Myometrial cell (primary cell): ENCODE measurements at places on chromosomes 5 and 9. TPM values are rescaled to one million over a fixed set of nuclear protein-coding genes. Genes with fewer than 3 reads are reported as not detected.

The JAK2 gene
- 3.7 and 6.2 TPM in 2 replicates for total RNA-seq

The C1QTNF3 gene
- 0.18 and 2.0 TPM in 2 replicates for total RNA-seq

The RAI14 gene
- total RNA-seq = 84.8 and 123 TPM in 2 replicates

The SLC34A1 gene
- not detected in 2 replicates for total RNA-seq

The PDE6A gene
- total RNA-seq = not detected in 2 replicates

The RLN1 gene
- not detected in 2 replicates for total RNA-seq

The MEGF10 gene
- not detected in 2 replicates for total RNA-seq

The CSF1R gene
- total RNA-seq = 0.18 and 0.29 TPM in 2 replicates

The CDC20B gene
- total RNA-seq = not detected in 2 replicates

The SLCO6A1 gene
- total RNA-seq = not detected in 2 replicates

The S100Z gene
- not detected in 2 replicates for total RNA-seq

The STK32A gene
- under 0.01 TPM in 2 replicates for total RNA-seq

The C6 gene
- not detected in 2 replicates for total RNA-seq

The FRRS1L gene
- under 0.01 and 0.29 TPM in 2 replicates for total RNA-seq

The EDIL3 gene
- 6.0 and 6.1 TPM in 2 replicates for total RNA-seq

The ERCC8 gene
- 12.2 and 21.0 TPM in 2 replicates for total RNA-seq

The FCN2 gene
- not detected in 2 replicates for total RNA-seq

The GABRA6 gene
- not detected in 2 replicates for total RNA-seq

The SH3GLB2 gene
- total RNA-seq = 38.6 and 39.2 TPM in 2 replicates

The C1QTNF2 gene
- 0.29 and 0.71 TPM in 2 replicates for total RNA-seq

The HTR1A gene
- not detected in 2 replicates for total RNA-seq

The MLANA gene
- total RNA-seq = not detected in 2 replicates

The BTNL8 gene
- total RNA-seq = not detected in 2 replicates

The PCDH1 gene
- total RNA-seq = not detected in 2 replicates

The RANBP17 gene
- total RNA-seq = 7.2 and 30.7 TPM in 2 replicates

The SOWAHA gene
- under 0.01 TPM in 1 of 2 replicates, not detected in the other for total RNA-seq

The TMEM252 gene
- total RNA-seq = not detected in 2 replicates

The RNF183 gene
- total RNA-seq = not detected in 2 replicates

The AMBP gene
- not detected in 2 replicates for total RNA-seq

The CCL28 gene
- total RNA-seq = 0.71 and 0.86 TPM in 2 replicates

The FST gene
- 1.2 TPM in 2 replicates for total RNA-seq

The WNT8A gene
- not detected in 2 replicates for total RNA-seq

The RFESD gene
- 0.58 and 2.1 TPM in 2 replicates for total RNA-seq

The TYRP1 gene
- total RNA-seq = not detected in 2 replicates

The FOXD4 gene
- not detected in 2 replicates for total RNA-seq

The FOXI1 gene
- total RNA-seq = not detected in 2 replicates

The ACTBL2 gene
- total RNA-seq = 3.2 and 5.1 TPM in 2 replicates

The FRMD3 gene
- 0.86 and 2.1 TPM in 2 replicates for total RNA-seq

The PTGR1 gene
- total RNA-seq = 106 and 114 TPM in 2 replicates

The ZCCHC10 gene
- total RNA-seq = 7.6 and 61.4 TPM in 2 replicates

The PCDHA11 gene
- not detected in 2 replicates for total RNA-seq

The CCDC171 gene
- total RNA-seq = 1.4 and 2.1 TPM in 2 replicates

The ZDHHC12 gene
- total RNA-seq = 89.1 and 122 TPM in 2 replicates

The SH3TC2 gene
- 1.2 and 1.4 TPM in 2 replicates for total RNA-seq

The F12 gene
- 2.8 TPM in 1 of 2 replicates, not detected in the other for total RNA-seq

The C9orf50 gene
- not detected in 2 replicates for total RNA-seq

The SPATA31E1 gene
- under 0.01 and 0.18 TPM in 2 replicates for total RNA-seq

The QSOX2 gene
- 15.2 and 17.0 TPM in 2 replicates for total RNA-seq
